ENCODE measurements at places on chromosomes 5 and 9. TPM values are rescaled to one million over a fixed set of nuclear protein-coding genes. Genes with fewer than 3 reads are reported as not detected.

GRCh38 chr5:170769246-170769645 lies 14.3 kb upstream of the GABRP start:
- no peak for DNase-seq

The GARIN3 gene
- not detected for total RNA-seq

The AHRR gene
- total RNA-seq, result 3.6 TPM

- peak; percentile 83 for DNase-seq
Measured at GRCh38 chr5:171418316-171418981, 998 bp upstream of the FGF18 start.

DNA sequence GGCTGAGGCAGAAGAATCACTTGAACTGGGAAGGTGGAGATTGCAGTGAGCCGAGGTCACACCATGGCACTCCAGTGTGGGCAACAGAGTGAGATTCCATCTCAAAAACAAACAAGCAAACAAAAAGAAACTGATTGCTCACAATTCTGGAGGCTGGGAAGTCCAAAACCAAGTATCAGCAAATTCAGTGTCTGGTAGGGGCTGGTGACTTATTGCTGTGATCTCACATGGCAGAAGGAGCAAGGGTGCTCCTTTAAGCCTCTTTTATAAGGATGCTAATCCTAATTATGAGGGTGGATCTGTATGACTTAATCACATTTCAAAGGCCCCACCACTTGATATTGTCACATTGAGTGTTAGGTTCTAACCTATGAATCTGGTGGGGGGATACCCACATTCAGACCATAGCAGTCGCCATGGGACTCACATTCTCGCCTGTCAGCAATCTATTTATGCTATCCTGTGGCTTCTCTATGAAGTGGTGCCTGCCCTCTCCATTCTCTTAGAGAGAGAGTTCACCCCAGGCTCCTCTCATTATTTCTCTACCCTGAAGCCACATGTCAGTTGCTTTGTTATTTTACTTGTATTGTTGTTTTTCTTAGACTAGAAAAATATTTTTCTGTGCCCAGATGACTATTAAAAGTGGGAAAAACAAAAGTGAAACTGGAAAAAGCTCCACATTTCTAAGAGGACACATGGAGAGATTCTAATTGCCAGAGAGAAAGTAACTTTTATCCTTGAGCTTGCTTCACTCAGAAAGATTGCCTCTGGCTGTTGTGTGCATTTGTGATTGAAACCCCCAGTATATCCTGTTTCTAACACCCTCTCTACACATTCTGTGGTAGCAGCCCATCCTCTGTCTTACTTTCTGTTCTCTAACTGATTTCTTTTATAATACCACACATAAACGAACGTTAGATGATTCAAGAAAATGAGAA lies 18.8 kb upstream of the PRLR start:
- DNase-seq, result no peak

The PHYHD1 gene
- 53.7 TPM for total RNA-seq

The PCDHA13 gene
- 0.47 TPM for total RNA-seq

The NPR2 gene
- 8.4 TPM for total RNA-seq

DNA sequence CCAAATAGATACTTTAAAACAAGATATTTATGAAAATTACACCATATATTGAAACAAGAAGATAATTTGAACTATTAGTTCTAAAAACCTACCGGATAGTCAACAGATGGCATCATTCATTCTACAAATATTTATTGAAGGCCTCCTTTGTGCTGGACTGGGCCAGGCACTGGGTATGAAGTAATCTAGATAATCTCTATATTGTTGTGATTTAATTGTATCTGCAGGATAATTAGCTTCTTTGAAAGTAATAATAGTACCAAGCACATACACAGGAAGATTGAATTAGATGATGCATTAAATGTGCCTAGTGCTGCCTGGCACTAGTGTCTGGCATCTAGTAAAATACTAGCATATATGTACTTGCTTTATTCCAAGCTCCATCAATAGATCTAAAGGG lies 735.2 kb upstream of the DMAC1 start:
- no peak for DNase-seq

DNA sequence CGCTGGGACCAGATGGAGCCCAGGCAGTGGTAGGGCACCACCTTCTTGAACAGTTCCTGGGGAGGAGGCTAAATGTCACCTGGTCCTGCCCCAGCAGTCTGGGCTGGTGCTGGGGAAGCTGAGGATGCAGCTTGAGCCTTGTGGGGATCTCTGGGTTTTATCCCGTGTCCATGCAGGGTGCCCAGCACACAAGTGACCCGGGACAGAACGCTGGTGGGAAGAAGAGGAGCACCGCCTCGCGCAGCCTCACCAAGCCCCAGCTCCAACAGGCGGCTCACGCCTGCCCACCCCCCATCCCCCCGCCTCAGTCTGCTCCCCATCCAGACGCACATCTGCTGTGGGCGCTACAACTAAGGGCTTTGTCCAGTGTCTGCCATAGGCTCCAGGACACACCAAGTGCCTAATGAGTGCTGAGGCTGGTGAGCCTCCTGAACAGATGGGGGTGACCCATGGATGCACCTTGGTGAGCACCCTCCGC lies 13.8 kb downstream of the RALGDS start:
- DNase-seq, result no peak

GRCh38 chr5:53381-54174 lies 38.4 kb upstream of the PLEKHG4B start:
- no peak for DNase-seq

DNA sequence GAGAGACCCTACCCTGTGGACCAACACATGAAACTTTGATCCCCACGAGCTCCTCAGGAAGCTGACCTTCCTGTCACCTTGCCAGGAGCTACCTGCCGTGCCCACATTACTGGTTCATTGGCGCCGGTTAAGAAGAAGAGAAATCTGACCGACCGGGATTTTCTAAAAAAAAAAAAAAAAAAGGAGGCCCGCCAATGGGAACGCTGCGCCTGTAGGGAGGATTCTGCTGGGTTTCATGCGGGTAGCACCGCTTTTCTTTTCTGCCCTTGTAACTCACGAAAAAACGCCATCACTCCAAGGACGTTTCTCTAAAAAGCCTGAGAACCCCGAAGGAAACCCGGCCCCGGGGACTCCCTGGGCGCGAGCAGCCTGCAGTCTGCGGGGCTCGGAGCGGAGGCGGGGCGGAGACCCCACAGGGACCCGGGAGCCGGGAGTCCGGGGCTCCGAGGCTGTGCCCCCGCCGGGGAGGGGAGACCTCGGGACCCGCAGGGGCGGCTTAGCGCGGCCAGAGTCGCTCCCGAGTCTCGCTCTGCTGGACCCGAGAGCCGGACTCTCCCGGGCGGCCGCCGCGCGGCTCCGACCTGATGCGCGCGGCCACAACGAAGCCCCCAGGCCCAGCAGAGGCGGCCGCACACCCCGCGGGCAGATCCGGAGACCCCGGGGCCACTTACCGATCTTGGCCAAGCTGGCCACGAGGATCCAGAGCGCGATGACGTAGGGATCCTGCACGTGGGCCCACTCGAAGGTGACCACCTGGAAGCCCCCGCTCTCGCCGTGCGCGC lies 617 bp downstream of the SLC9A3 start:
- DNase-seq, result no peak

The TRPM3 gene
- 1.3 TPM for total RNA-seq

GRCh38 chr5:68528821-68529273 lies 313.3 kb downstream of the PIK3R1 start:
- DNase-seq, result no peak

The TMEM174 gene
- not detected for total RNA-seq

- no peak for DNase-seq
Measured at GRCh38 chr5:4762316-4762715, 377.8 kb upstream of the ADAMTS16 start.

The WNT8A gene
- total RNA-seq, result not detected

The PCDHGB7 gene
- total RNA-seq, result 9.7 TPM

The KIF24 gene
- total RNA-seq, result 1.1 TPM

The SLC46A2 gene
- total RNA-seq, result 65.2 TPM

The PCDHGA3 gene
- 2.2 TPM for total RNA-seq

DNA sequence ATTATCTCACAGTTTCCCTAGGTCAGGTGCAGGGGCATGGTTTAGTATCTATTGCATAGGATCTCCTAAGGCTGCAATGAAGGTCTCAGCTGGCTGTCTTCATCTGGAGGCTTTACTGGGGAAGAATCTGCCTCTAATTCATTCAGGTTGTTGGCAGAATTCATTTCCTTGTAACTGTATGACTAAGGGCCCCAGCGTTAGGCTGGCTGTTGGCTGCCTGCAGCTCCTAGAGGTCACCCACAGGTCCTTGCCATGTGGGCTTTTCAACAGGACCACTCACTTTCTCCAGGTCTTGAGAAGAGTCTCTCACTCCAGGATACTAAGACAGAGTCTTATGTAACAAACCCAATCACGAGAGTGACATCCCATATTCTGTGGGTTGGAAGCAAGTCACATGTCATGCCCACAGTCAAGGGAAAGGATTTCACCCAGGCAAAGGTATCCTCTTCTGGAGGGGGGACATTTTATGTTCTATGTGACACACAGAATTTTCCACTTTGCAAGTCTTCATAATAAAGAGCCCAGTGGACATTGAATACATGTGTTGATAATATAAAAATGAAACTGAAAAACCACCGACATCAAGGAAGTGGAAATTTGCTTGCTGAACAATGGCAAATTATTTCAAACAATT lies 38.2 kb downstream of the HMHB1 start:
- DNase-seq, result no peak

- DNase-seq, result no peak
Measured at GRCh38 chr9:132825430-132825829, 52.7 kb downstream of the AK8 start.

GRCh38 chr9:15426019-15426418 lies 3.3 kb downstream of the SNAPC3 start:
- no peak for DNase-seq

GRCh38 chr9:9949978-9950377 lies 662.8 kb downstream of the PTPRD start:
- DNase-seq, result no peak

The GOLGA2 gene
- 131 TPM for total RNA-seq

DNA sequence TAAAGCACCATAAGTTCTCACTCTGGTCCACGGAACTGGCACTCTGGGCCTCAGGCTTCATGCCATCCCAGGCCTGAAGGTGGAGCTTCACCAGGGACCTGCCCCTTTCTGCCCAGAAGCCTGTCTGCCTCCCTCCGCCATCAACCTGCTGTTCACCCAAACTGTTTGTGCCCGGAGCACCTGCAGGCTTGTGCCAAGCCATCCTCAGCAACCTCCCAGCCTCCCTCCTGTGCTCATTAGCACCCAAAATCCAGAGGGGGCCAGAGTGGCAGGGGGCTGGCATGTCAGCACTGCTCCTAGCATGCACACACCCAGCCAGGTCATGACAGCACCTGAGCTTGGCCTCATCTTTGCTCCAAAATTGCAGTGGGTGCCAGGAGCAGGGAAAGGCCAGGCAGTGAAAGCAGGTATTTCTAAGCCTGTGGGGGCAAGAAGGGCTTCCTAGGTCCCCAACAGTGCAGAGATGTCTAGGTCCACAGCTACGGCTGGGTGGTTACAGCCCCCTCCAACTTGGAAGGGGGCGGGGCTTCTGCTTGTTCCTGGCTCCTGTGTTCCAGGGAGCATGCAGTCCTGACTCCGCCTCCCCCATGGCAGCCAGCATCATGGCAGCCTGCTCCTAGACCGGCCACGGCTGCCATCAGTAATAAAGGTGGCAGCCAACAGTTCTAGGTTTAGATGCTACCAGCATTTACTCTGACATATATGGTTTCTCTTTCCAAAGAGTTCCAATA lies 85.1 kb downstream of the GIN1 start:
- DNase-seq, result no peak

DNA sequence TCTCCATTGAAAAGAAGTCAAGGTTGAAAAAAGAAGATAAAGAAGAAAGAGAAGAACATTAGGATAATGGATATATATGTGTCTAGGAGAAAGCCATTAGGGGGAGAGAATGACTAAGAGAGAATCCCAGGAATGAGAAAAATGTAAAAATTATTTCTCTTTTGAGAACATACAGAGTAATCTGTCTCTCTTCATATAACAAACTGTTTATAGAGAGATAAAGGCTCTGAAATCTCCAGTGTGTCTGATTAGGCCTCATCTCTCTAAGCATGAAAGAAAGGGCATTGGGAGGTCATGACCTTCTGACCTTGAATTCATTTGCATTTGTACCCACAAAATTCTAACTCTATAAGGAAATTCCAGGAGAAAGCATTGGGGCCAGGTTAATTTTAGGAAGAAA lies 3.5 kb upstream of the MPDZ start:
- DNase-seq, result no peak

DNA sequence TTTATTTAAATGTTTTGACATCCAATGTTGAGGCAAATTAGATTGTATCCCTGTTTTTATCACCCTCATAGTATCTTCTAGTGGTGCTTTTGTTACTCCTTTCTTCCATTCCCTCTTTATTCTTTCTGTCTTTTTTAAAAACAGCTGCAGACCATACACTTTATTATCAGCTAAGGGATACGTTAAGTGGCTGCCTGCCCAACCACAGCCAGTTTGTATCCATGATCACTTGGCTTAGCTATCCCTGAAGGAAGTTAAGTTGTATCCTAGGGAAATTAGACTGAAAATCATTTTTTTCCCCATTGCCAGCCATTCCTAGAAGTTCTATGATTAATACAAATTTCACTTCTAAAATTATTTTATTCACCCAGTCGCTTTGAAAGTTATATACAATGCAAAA lies 1032.7 kb downstream of the NR2F1-AS1 start:
- no peak for DNase-seq

The PKD2L2 gene
- not detected for total RNA-seq

DNA sequence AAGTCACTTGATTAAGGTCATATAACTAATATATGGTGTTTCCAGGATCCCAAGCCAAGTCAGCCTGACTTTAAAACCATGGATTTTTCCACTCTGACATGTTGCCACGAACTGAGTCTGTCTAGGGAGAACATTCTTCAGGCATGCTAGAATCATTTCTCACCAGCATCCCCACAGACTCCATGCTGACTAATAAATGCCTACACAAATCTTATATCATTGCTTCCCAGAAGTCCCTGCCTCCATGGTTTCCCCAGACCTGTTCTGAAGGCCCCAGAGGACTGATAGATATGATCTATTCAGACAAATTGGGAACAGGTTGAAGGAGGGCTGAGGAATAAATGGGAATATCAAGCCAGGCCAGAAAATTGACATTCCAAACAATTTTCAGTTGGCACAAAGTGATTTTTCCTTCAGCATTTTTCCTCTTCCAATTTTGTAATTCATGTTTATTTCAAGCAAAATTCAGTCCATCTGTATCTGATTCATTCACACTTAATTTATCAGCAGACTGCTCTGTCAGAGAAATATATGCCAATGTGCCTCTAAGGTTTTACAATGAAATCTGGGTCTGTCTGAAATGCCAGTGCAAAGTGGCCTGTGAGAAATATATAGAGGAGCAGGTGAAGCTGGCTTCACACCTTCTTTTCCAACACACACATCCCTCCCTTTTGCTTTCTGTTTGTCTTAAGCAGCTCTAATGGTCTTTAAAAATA lies 413.6 kb upstream of the TNC start:
- no peak for DNase-seq

GRCh38 chr5:150578781-150579461 lies 61.5 kb upstream of the SYNPO start:
- no peak for DNase-seq

The ZNF367 gene
- total RNA-seq, result 3.8 TPM

DNA sequence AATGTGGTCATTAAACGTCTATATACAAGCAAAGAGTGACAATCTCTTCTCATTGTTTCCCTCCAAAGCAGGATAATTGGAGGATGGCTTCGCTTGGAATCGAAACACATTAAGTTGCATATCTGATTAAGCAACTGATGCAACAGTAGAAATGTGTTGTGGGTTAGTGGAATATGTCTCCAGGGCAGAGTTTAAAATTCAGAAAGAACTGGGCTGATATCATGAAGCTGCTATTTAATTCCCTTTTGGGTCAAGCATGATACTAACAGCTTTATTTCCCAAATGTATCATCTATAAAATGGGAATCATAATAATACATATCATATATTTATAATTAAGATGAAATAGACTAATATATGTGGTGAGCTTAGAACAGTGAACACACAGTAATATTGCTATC lies 1763.0 kb upstream of the C9orf72 start:
- DNase-seq, result no peak
